ENCODE measurements at places on chromosomes 6 and 20.
A peak's percentile ranks its signal among the peaks of the same experiment; 100 is the strongest.

DNA sequence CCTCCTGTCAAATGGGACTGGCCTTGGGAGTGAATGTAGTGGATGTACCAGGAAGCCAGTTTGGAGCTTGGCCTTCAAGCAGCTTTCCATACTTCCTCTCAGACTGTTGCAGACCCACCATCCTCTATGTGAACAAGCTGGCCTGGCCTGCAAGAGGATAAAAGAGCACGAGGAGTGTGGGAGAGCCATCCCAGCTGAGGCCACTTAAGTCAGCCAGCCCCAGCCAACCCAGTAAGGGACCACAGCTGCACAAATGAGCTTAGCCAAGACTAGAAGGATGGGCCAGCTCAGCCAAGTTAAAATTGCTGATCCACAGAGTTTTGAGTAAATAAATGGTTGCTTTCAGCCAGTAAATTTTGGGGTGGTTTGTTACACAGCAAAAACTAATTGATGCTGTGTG, 156.9 kb upstream of the SOX4 start:
- DNase-seq = no peak

DNA sequence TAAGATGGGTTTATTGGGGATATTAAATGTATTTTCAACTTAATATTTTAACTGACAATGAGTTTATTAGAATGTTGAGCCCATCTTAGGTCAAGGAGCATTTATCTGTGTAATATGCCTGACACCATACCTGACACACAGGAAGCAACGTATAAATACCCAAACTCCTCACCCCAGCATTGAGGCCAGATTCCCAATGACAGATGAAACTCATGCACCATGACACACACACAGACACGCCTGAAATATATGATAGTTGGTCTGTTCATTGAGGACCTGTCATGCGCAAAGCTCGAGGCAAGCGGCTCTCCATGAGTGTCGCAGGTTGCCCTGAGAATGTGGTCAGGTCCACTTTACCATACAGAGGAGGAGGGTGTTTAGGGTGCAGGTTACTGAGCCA, 64.1 kb downstream of the GFOD1 start:
- DNase-seq = no peak

- no peak for DNase-seq
Measured at GRCh38 chr6:20532881-20533280, 1.4 kb upstream of the CDKAL1 start.

DNA sequence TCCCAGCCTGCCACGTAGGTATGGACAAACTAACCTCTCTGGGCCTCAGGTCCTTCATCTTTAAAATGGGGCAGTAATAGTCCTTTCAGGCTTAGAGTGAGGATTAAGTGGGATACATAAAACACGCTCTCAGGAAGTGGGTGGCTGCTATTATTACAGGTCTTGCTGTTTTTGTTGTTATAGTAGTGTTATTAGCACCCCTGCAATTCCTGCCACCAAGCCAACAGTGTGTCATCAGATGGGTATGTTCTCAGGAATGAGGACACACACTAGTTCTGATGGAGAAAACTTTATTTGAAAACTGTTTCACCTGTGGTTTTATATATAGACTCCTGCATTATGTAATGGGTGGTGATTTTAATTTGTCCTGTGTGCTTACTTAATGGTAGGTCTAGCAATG, 131.7 kb downstream of the LRRC1 start:
- peak; percentile 80 for DNase-seq

DNA sequence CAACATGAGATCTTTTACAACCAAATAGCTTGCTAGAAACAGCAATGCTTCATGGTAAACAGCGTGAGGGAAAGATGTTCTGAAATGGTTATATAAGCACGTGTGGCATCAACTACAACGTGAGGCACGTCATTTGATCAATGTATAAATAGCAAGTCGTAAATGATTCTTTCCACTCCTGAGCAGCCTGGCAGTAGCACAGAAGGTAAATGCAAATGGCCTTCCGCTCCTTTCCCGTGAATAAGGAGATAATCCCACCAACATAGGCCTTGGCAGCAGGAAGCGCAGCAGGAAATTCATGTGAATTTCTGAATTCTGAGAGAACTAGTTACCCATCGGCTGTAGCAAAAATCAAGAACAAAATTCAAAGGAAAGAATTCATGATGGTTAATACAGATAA, 17.0 kb downstream of the RPS6KA2 start:
- no peak for DNase-seq

- DNase-seq = peak; percentile 41
Measured at GRCh38 chr20:32823737-32824588, 4.2 kb downstream of the MAPRE1 start.

GRCh38 chr20:5729348-5729747, 20.9 kb upstream of the SHLD1 start:
- DNase-seq = peak; percentile 96

- no peak for DNase-seq
Measured at GRCh38 chr6:47650553-47651432, 47.6 kb upstream of the ADGRF4 start.

DNA sequence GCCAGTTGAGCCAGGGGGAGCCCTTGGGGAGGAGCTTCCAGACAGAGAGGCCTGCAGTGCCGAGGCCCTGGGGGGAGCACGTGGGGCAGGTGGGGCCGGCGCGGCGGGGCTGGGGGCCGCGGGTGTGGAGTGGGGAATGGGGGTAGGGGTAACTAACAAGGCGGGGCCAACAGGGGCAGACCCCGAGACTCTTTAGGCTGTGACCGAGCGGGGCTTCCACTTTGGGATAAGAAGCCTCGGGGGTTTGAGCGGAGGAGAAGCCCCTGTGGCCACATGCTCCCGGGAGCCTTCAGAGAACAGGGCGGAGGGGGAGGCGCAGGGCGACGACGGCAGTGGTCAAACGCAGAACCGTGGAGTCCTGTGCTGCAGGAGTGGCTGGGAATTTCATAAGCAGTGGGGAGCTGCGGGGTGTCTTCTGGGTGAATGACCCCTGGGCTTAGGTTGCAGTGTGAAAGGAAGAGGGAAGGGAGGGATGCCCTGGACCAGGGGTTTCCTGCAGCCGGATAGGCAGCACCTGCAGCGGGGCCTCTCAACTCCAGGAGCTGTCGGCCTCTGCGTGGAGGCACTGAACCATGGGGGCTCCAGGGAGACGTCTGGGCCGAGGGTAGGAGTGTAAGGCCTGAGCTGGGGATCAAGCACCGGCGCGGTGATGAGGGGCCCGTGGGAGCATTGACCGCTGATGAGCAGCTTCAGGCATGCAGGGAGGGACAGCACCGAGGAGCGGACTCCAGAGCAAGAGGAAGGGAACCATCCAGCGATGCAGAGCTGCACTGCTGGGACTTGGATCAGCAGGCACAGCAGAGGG, 121.0 kb downstream of the SYNDIG1 start:
- DNase-seq = no peak

DNA sequence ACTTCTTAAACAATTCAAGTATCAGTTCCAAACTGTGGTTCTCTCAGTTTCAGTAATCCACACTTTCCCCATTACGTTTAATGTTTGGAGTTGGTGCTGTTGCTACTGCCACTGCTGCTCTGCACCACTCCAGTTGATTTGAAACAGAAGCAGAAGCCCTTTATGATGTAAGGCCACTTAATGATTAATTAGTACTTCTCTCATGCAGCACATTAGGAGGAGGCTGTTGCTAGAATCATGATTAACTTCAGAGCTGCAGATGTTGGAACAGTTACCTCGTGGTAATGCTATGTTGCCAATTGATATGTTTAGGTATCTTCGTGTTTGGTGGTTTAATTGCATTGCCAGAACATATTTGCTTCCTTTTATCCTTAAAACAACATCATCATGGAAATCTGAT, 986.2 kb upstream of the CITED2 start:
- peak; percentile 47 for DNase-seq

DNA sequence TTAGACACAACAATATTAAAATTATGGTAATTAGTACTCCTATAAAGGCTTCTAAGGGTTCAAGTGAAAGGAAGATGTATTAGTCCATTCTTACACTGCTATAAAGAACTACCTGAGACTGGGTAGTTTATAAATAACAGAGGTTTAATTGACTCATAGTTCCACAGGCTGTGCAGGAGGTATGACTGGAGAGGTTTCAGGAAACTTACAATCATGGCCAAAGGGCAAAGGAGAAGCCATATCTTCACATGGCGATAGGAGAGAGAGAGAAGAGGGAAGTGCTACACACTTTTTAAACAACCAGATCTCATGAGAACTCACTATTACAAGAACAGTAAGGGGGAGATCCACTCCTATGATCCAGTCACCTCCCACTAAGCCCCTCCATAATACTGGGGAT, 52.9 kb downstream of the TINAG start:
- DNase-seq = no peak

GRCh38 chr6:35085359-35086281, 55.5 kb downstream of the TCP11 start:
- no peak for DNase-seq

DNA sequence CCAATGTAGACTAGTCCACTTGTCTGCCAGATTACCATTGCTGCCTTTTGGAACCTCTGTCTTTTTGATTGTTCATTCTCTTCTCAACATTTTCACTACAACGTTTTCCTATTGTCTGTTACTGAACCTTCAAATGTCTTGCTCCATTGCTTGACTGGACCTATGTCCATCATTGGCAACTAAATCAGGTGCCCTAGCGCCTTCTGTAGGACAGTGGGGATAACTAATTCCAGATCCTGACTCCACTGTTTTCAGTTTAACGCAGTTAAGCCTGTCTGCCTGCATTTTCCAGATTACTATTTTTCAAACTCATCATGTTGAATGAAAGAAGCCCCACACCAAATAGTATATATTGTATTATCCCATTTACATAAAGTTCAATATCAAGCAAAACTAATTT, 433.6 kb downstream of the RNF144B start:
- no peak for DNase-seq

DNA sequence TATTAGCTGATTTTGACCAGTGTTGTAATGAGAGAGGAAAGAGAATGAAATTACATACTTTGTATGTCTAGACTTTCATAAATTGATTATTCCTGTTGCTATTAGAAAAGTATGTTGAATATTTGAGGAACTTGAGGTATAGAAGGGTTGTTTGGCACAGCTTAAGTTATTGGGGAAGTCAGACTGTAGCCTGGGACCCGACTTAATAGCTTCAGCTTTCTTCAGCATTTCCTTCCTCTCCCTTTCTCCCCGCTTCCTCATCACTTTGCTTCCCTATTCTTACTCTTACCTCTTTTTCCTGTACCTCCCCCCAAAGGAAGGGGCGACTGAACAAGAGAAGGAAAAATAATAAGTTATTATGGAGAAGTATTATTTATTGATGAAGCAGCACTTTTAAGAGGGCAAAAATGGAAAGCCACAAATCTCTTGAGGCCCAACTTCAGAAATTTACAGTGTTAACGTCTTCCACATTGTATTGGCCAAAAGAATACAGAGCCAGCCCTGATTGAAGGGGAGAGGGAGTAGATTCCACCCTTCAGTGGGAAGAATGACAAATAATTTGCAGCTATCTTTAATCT, 7.4 kb downstream of the SENP6 start:
- no peak for DNase-seq

- no peak for DNase-seq
Measured at GRCh38 chr6:5626727-5627426, 365.6 kb downstream of the FARS2 start.

GRCh38 chr6:33693186-33694105, 18.1 kb downstream of the UQCC2 start:
- DNase-seq = no peak

GRCh38 chr20:23152308-23152892, 66.3 kb upstream of the CD93 start:
- peak; percentile 72 for DNase-seq

GRCh38 chr6:12977806-12978205, 261.2 kb downstream of the PHACTR1 start:
- no peak for DNase-seq

GRCh38 chr6:4861564-4861963, 85.4 kb downstream of the CDYL start:
- DNase-seq = no peak

DNA sequence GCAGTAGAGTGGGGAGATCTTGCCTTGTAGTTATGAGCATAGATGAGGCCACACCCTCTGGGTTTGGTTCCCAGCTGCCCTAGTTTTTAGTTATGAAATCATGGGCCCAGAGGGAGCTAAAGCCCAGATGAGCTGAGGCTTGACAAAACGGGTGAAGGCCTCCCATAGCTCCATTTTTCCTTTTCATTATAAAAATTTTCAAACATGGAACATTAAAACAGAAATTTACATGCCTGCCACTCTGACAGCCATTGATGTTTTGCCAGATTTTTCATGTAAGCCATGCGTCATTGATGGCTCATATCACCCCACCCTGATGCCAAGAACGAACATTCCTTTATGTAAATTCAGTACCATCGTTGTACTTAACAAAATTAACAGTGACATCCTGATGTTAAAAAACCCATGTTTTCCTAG, 67.9 kb downstream of the IGF2R start:
- peak; percentile 92 for DNase-seq

- peak; percentile 67 for DNase-seq
Measured at GRCh38 chr6:52574709-52575501, 2.0 kb downstream of the TRAM2 start.

- DNase-seq = no peak
Measured at GRCh38 chr20:18256440-18257090, 31.8 kb upstream of the ZNF133 start.

DNA sequence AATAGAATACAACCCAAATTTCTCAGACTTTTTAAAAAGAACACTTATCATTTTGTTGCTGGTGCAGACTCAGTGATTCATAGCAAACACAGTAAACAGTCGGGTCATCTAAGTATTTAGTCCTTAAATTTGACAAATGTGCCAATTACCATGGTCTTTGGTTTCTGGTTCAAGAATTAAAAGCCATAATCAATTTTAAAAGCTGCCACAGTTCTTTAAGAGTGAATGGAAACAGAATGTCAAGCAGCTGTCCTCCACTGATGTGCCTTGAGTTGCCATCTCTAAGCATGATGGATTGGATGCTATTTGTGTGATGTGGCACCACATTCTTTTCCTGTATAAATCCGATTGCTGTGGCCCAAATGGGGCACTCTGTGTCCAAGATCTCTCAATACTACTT, 67.2 kb upstream of the MLIP start:
- DNase-seq = no peak

GRCh38 chr6:53032849-53033248, 32.4 kb upstream of the FBXO9 start:
- peak; percentile 25 for DNase-seq

DNA sequence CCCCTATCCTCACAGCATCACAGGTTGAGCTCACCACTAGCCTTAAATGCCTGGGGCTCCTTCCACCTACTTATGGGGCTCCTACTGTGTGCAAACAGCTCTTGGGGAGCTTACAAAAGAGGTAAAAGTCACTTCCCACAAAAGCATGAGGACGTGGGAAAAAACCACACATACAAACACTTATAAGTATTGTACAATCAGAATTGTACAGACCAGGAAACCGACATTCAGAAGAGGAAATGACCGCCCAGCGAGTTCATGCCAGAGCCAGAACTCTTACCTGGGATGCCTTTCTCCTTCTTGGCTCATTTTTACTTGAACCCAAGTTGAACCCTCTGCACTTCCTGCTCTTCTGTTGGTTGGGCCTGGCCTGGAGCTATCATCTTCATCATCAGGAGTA, 6.3 kb upstream of the PPP1R16B start:
- DNase-seq = no peak

- DNase-seq = peak; percentile 16
Measured at GRCh38 chr6:143507358-143508145, 4.0 kb downstream of the FUCA2 start.
